ENCODE measurements at places on chromosomes 4 and X.

DNA sequence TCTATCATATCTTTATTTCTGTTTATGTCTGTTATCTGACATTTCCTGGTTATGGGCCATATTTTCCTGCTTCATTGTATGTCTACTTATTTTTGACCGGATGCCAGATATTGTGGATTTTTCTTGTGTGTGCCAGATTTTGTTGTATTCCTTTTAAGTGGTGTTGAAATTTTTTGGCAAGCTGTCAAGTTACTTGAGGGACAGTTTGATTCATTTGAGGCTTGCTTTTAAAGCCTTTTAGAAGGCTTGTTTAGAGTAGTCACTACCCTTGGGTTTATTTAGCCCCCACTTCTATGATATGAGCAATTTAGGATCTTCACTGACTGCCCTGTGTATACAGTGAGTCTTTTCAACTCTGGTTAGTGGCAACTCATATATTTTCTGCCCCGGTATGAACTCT, 29.2 kb upstream of the NPY2R start:
- no peak for DNase-seq

DNA sequence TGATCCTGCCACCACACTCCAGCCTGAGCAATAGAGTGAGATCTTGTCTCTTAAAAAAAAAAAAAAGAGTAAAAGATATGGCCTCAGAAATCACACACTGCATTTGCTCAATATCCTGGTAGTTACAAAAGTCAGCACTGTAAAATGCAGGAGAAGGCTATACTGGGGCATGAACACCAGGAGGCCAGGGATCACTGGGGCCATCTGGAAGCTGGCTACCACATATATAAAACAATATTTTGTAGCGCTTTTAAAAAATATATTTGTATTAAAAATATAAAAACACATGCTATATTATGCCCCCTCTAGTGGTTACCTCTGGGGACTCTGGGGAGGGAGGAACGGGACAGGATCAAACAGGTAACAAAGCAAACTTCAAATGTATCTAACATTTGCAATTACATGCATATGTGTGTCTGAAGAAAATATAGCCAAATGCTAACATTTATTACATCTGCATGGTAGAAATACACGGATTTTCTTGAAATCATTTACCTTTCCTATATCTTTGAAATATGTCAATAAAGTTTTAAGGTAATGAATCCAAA, 4.0 kb downstream of the C4orf46 start:
- DNase-seq = peak; percentile 27

DNA sequence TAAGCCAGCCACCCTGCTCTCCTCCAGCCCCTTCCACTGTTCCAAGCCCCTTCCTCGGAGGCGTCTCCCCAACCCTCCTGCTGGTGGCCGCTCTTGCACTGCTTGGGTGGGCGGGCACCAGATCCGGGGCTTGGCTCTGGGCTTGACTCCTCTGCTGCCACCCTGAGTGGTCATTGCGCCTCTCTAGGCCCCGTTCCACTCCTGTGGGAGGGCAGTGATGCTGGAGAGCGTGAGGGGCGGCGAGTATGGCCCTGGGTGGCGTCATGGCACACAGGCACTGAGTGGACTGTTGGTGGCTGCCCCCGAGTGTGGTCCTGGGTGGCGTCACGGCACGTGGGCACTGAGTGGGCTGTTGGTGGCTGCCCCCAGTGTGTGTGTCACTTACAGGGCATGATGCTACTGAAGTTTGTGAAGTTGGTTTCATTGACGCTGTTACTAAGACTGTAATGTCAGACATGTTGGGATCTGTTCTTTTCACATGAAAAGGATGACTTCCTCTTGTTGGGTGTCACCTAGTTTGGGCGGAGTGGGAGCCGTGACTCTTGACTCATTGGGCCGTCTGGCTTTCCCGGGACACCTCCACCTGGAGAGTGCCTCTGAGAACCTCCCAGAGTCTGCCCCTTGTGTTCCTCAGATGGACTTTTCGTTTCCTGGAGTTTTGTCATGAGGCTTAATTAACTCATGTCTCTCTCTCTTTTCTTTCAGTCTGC, 55.9 kb upstream of the HGFAC start:
- no peak for DNase-seq

GRCh38 chrX:142233400-142233799, 28.3 kb upstream of the MAGEC2 start:
- DNase-seq = no peak

GRCh38 chr4:11418610-11419009, 10.1 kb downstream of the HS3ST1 start:
- DNase-seq = no peak

DNA sequence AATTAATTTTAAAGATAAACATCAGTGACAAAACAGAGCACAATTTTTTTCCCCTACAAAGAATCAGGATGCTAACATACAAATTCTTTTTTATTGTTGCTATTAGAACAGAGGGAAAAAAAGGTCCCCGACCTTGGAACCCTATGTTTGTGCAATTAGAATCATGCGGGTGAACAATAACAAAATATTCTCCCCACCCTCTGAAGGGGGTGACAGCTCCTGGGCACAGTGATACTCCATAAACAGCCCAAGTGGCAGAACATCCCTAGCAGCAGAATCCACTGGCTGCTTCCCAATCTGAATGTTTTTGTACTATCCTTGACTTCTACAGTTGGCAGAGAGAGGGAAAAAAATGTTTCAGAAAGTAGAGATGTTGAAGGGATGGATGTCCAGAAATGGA, 87.7 kb upstream of the TLL1 start:
- no peak for DNase-seq

DNA sequence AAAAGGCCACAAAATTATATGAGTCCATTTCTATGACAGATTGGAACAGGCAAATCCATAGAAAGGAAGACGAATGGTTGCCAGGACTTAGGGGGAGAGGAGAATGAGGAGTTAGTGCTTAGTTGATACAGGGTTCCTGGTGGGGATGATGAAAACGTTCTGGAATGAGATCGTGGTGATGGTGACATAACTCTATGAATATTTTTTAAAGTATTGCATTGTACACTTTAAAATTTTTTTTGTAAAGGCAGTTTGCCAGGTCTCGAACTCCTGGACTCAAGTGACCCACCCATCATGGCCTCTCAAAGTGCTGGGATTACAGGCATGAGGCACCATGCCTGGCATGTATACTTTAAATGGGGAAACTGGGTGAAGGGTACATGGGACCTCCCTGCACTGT, 9.9 kb upstream of the CCNQ start:
- DNase-seq = no peak

- DNase-seq = no peak
Observed at GRCh38 chrX:129193357-129193756, 329.9 kb downstream of the SMARCA1 start.
